Amniotic stem cell (primary cell): ENCODE measurements at places on chromosomes 4 and X.

- no peak for DNase-seq
These were observed 38.5 kb upstream of the HERC5 start for GRCh38 chr4:88418411-88418810.

DNA sequence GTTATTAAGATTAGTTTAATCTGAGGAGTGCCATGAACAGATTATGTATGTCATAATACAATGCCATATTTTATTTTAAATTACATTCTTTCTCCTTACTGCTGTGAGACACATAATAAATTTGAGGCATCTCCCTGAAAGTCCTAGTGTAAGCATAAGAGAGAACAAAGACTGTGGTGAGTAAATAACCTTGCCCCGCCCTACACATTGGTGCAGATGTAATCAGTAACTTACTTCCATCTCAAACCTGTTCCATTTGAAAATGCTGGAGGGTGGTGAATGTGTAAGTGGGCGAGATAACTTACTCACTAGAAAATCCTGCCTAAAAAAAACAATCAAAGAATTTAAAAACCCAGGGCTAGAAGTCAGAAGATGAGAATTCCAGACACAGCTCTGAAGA, 338.1 kb upstream of the SLIT2 start:
- no peak for DNase-seq

DNA sequence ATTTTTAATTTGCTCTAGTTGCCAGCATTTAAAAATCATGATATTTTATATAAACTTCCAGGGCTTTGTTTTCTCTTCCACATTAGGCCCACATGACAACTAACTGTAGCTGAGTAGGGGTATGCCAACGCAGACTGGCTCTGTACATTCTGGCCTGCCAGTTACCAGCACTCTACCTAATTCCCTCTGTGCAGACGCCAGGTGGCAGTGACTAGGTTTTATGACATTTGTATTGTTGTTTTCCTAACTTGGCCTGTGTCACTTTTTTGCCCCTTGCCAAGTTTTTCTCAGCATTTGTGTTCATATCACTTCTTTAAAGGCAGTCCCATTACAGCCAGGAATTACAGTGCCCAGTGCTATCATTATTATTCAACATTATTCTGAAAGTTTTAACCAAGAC, 347.5 kb downstream of the NKX6-1 start:
- no peak for DNase-seq

DNA sequence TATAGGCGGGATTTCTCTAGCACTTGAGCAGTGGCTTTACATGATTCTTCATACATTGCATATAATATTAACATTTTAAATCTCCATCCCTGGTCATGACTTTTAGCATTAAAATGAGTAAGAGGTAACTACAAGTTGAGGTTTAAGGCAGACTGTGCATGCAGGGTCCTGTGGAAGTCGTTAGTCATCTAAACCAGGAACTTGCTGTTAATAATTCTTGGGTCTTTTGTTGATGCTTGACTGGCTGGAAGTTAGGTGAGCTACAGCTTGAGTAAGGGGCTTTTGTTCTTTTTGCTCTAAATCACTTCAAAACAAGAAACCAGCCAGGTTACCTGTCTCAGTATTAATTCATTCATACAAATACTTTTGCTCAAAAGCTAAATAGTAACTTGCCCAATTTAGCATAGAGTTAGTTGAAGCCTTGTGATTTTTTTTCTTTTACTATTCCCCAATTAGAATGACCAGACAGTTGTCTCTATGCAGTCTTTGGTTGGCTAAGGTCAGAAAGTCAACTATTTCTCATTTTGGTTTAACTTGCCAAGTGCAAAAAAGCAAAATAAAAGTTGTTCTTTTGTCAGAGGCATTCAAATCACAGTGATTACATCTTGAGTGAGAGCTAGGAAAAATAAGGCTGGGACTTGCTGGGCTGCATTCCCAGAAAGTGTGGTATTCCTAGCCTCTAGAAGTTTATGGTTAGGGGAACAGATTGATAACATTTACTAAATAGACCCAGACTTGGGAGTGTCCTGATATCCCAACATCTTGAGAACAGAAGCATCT, 516.9 kb downstream of the PDHA2 start:
- no peak for DNase-seq

DNA sequence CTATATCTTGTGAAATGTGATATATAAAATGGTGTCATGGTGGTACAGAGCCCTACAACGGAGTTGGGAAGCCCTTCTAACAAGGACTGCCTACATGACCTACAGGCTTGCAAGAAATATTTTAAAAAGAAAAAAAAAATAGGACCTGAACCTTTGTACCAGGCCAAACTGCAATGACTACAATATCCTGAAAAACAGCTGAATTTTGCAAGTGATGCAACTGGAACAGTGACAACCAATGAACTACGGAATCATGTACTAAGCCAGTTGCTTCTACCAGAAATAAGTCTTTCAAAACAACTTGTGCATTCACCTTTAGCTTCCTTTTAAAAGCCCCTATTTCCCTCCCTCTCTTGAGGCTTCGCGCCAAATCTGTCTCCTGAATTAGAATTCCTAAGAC, 58.4 kb downstream of the PDGFC start:
- DNase-seq = no peak

DNA sequence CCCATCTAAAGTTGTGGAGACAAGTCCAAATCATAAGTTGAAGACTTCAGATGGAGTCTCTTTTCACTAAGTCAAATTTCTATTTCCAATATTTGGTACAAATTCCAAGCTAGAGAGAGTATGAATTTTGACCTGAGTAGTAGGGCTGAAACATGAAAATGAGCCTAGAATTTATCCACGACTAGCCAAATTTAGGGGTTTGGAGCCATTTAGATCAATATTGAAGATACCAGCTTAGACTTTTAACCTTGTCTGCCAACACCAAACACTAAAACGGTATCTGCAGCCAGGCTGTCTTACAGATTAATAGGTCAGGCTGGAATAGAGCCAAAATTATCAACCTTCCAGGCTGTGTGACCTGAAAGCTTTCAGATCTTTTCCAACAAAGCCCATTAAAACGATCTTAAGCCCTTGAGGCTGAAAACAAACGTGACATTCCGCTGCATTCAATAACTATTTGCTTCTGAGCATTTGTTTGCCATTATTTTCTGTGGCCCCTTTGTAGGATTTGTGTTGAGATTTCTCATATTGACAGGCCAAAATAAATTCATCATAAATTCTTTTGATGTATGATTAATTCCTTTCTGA, 268.7 kb upstream of the DKK2 start:
- no peak for DNase-seq

GRCh38 chr4:71382900-71383560, 44.2 kb downstream of the SLC4A4 start:
- DNase-seq = no peak

DNA sequence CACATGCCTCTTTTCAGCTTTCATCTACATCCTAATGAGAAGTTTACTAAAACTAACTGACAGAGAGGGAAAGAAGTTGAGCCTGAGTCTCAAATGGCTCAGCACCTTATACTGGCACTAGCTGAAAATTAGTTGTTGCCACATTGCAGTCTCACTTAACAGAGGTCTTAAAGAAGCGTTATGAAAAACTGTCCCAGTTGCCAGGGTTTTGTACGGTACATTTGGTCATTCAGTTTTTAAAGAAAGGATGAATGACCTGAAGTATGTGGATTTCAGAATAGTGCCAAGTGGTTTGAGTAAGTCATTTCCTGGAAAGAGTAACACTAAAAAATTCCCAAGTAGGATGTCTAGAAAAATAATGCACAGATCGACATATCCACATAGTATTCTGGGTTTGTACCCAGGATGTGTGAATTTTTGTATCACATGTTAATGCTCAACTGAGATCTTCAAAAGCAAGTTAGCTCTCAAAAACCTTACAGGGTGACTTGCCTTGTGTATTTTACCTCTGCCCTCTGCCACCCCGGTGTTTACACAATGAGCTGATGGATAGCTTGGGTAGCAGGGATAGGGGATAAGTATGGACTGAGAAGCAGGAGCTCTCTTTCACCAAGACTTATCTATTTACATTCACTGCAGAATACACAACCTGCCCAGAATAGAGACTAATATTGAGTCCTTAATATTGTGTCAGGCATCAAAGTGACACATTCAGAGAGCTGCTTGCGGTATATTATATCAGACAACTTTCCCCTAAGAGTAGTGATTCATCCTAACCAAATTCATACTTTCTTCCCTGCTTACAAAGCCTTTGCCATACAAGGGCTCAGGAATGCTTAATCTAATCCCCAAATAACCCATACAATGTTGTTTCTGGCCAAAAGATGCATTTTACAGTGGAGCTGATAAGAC, 1075.7 kb upstream of the PABPC4L start:
- DNase-seq = peak; percentile 31

GRCh38 chrX:47169726-47170515, 23.7 kb upstream of the UBA1 start:
- no peak for DNase-seq

DNA sequence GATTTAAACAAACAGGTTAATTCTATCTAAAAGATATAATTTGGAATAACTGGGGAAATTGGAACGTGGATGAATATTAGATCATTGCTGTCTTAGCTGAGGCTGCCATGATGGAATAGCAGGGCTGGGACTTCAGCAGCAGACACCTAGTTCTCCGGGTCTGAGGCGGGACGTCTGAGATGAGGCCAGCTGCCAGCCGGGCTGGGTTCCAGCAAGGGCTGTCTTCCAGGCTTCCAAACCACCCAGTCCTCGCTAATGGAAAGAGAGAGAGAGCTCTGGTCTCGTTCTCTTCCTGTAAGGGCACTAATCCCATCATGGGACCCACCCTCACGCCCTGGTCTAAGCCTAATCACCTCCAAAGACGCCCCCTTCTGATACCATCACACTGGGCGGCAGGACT, 85.7 kb downstream of the ADRA2C start:
- DNase-seq = no peak

DNA sequence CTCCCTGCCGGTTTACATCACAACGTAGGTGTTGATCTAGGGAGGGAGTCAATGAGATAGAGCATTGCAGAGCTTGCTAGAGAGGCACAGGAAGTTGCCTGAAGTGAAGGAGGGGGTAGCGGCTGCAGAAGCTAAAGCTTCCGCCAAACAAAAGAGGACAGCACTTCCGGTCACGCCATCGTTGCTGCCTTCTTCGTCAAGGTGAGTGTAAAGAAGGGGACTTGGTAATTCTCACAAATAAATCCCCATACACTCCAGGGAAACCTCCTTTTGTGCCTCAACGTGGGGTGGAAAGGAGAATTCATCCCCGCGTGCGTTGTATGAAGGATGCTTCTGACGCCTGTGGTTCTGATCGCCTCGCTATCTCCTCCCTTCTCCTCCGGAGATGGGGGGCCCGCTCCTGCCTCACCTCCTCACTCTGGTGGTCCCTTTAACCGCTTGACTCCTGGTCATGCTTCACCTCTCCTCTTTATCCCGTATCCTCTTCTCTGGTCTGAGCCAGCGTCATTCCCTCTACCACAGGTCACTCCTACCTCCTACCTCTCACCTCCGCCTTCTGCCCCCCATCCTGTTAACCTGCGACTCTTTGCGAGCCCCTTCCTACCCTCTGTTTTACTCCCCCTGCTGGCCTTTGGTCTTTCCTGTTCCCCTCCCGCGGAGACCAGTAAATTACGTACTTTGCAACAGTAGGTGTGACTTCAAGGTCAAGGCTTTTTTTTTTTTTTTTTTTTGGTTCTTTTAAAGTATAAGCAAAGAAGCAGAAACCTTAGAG, 59.9 kb downstream of the GSPT2 start:
- peak; percentile 17 for DNase-seq
